Activated CD4-positive, alpha-beta T cell treated with anti-CD3 and anti-CD28 coated beads, Interleukin-2, amount 50 U/mL, for 48 hours (primary cell): ENCODE measurements at places on chromosomes 13 and 19.

DNA sequence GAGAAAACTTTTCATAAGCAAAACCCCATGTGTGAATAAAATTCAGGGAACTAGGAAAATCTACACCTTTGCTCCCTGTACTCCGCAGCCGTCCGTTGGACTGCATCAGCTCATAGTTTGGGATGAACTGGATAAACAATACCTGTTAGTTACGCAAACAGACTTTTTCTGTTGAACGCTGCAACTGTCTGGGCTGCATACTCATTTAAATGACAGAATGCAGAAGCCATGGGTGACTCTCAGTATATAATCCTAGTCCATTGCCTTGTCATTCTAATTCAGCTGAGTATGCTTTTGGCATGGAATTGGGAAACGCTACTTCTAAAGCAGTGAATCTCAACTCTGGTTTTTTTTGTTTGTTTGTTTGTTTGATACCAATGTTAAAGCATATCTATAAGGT, 151.6 kb downstream of the SLITRK1 start:
- DNase-seq = no peak

GRCh38 chr19:11087870-11088505, 1.3 kb upstream of the LDLR start:
- DNase-seq = no peak

DNA sequence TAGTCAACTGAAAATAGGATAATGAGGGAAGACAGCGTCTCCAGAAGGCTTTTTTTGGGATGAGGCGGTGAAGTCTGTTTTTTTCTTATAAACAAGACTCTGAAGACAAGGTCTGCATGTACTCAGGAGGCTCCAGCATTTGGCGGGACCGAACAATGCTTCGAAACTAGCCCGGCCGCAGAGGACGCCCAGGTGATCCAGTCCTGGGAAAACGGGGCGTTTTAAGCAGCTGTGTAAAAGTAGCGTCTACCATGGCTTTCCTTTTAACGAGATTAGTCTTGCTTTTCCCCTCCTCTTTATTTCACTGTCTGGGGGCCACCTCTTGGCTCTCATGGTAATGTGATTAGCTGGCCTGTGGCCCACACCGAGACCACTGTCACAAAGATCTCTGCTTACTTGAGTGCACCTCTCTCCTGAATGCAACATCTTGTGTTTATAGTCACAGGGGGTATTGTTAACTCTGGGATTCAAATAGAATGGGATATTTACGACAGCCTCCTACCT, 29.4 kb upstream of the GTF3A start:
- no peak for DNase-seq

DNA sequence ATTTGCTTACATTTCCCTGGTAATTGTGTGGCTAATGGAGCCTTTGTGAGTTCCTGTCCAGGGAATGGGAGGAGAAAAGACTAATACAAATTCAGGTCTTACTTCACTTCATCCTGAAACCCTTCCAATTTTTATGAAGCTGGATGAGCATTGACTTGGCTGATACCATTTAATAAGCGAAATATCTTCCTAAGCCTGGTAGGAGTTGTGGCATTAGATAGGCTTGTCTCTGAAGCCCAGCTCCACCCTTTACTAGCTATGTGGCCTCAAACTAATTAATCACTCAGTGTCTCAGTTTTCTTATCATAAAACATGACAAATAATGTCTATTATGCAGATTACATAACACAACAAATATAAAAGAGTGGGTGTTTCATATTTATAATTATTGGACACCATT, 106.3 kb downstream of the FGF9 start:
- no peak for DNase-seq

GRCh38 chr13:58547419-58547818, 915.9 kb downstream of the PCDH17 start:
- no peak for DNase-seq

- no peak for DNase-seq
Observed at GRCh38 chr19:43798026-43798545, 4.2 kb downstream of the LYPD5 start.

DNA sequence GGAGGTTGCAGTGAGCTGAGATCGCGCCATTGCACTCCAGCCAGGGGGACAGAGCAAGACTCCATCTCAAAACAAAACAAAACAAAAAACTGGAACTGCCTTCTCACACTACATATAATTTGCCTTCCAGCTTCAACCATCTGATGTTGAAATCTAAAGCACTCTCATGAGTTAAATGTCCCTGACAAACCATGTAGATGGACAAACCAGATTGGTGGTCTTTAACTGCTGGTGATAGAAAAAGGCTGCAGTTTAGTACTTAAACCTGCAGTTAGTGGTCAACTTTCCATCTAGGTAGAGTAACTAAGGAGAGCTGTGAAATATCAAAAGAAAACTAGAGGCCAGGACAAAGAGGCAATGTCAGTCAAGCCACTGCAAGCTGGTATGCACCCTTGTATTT, 5.8 kb upstream of the C19orf84 start:
- no peak for DNase-seq

- DNase-seq = no peak
Observed at GRCh38 chr13:113562844-113563243, 21.7 kb upstream of the TFDP1 start.

- DNase-seq = no peak
Observed at GRCh38 chr13:91701975-91702374, 303.6 kb downstream of the GPC5 start.

DNA sequence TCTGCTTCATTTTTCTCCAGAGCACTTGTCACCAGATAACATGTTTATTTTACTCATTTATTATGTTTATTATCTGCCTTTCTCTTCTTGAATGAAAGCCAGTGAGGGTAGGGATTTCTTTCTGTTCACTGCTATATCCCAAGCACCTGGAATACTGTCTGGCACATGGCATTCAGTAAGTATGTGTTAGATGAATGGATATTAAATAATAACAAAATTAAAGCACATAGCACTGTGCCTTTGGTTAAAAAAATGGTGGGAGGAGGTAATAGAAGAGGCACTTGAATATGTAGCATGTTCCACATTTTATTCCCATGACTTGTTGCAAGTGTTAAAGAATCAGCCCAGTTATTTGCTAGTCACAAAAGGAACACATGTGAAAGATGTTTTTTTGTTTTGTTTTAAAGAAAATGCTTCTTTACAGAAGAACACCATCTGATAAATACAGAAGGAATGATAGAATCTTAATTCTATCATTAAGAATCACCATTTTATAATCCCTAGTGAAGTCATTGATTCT, 151.0 kb downstream of the DLEU7 start:
- no peak for DNase-seq

DNA sequence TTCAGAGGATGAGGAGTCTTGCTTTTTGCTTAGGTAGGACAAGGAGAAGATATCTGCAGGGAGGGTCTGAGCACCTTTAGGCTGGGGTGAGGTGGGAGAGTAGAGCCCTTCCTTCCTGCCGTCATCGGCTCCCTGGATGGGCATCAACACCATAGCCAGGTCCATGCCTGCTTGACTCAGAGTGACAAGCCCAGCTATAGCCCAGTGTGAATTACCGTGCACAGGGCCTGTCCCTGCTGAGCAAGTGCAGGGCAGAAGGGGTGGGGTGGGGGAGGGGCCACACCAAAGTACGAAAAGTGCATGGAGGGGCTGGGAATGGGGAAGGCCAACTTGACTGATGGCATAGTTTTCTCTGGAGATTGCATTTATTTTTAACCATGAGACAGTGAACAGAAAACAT, 30.3 kb upstream of the RNF113B start:
- no peak for DNase-seq

DNA sequence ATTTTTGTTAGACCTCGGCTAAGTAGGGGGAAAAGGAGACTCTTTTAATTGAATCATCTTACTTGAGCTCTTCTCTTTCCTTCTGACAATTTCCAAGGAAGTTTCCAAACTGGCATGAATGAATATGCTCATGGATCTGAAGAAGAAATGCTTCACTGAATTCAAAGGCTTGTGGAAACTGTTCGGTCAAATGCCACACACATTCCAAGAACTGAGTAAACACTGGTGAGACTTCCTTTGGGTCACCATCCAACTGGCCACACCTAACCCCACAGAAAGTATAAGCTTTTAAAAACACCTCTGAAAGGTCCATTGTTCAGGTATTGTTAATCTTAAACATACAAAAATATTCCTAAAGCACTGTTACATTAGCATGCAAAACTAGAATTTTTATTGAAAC, 33.6 kb downstream of the MTMR6 start:
- no peak for DNase-seq

GRCh38 chr19:23956051-23956450, 41.4 kb downstream of the ZNF726 start:
- no peak for DNase-seq

GRCh38 chr13:30119476-30119875, 187.9 kb downstream of the KATNAL1 start:
- DNase-seq = no peak

- no peak for DNase-seq
Observed at GRCh38 chr13:81676008-81676407, 1335.1 kb upstream of the SPRY2 start.

DNA sequence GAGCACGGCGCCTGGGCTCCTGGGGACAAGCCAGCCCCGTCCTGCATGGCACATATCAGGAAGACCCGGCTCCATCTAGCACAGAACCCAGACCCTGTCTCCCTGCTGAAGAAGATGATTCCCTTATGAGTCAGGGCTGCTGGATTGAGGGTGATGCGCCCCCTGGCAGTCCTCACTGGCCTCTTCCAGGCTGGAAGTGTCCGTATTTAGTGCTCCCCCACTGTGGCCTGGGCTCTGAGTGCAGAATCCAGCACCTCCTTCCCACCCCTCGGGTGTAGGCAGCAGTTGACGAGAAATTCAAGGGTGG, 14.9 kb downstream of the COMP start:
- no peak for DNase-seq

DNA sequence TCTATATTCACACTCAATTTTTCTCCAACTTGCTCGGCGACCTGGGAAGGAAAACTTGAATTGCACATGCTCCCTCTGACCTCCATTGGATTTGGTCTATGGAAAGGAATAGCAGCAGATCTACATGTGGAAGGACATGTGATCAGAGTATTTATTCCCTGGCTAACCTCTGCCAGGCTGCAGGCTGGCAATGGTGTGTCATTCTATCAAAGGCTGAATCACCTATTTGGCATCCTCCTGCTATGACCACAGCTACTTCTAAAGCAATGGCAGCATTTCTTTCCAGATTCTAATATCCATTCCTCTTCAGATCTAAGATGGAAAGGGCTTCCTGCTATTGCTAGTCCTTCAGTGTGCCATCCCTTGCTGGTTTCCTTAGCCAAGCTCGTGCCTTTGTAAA, 144.3 kb upstream of the FREM2 start:
- DNase-seq = no peak

DNA sequence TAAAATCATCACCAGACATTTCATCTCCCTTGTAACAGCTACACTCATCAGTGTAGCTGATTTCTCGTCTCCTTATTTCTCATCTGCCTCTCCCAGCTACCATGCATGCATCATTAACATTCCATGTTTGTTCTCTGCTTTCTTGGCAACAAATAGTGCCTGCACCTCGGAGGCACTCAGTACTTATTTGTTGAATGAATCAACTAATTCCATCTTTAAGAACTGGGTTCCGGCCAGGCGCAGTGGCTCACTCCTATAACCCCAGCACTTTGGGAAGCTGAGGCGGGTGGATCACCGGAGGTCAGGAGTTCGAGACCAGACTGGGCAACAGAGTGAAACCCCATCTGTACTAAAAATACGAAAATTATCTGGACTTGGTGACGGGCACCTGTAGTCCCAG, 63.9 kb upstream of the GTF3A start:
- DNase-seq = no peak

DNA sequence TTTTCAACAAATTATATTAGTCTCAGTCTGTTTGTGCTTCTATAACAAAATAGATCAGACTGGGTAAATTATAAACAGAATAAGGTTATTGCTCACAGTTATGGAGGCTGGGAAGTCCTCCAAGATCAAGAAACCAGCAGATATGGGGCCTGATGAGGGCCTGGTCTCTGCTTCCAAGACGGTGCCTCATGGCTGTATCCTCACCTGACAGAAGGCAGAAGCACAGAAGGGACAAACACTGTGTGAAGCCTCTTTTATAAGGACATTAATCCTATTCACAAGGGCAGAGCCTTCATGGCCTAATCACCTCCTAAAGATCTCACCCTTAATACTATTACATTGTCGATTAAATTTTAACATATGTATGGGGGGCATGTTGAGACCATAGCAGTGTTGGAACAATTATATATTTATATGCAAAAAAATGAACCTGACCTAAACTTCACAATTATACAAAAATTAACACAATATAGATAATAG, 12.7 kb downstream of the F10 start:
- DNase-seq = no peak

DNA sequence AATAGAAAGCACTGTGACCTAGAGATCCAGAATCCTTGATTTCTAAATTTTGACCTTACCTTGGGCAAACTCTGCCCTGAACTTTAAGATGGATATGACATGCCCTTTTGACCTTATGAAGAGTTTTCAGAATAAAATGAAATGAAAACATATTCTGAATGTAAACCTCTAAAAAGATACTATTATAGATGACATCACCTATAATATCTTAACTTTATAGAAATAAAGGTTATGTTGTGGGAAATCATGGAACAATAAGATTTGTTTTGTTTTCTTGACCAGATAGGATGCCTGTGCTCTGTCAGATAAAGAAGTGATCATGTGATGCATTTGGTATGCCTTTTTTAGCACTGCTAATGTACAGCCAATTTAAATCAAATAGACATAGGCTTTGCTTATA, 13.1 kb upstream of the LPAR6 start:
- DNase-seq = no peak

DNA sequence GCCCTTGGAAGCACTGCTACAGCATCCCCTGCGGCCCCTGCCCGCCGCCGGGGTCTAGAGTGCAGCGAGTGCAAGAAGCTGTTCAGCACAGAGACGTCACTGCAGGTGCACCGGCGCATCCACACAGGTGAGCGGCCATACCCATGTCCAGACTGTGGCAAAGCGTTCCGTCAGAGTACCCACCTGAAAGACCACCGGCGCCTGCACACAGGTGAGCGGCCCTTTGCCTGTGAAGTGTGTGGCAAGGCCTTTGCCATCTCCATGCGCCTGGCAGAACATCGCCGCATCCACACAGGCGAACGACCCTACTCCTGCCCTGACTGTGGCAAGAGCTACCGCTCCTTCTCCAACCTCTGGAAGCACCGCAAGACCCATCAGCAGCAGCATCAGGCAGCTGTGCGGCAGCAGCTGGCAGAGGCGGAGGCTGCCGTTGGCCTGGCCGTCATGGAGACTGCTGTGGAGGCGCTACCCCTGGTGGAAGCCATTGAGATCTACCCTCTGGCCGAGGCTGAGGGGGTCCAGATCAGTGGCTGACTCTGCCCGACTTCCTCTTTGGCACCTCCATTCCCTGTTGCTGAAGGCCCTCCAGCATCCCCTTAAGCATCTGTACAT, 4.9 kb downstream of the ZNF574 start:
- no peak for DNase-seq

DNA sequence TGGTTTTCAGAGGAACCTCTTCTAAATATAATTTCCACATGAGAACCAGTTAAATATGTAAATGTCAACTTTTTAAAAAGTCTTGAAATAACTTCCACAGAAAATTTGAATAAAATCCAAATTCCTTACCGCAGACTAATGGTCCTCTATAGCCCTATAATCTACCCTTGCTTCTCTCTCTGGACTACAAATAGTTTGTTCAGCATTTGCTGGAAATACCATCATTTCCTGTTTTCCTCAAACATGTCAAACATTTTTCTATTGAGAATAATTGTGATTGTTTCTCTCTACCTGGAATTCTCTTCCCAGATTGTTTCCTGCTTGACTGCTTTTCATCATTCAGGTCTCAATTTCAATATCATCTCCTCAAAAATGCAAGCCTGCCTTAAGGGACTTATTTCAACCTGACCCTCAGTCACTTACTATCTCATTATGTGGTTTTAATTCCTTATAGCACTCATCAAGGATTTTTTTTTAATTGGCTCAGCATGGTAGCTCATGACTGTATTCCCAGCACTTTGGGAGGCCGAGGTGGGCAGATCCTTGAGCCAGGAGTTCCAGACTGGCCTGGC, 898.9 kb upstream of the MIR17HG start:
- no peak for DNase-seq
